ENCODE measurements at places on chromosomes 13 and 19. TPM values are rescaled to one million over a fixed set of nuclear protein-coding genes. Genes with fewer than 3 reads are reported as not detected.

Gene MTRF1
- 7.2 TPM for total RNA-seq

DNA sequence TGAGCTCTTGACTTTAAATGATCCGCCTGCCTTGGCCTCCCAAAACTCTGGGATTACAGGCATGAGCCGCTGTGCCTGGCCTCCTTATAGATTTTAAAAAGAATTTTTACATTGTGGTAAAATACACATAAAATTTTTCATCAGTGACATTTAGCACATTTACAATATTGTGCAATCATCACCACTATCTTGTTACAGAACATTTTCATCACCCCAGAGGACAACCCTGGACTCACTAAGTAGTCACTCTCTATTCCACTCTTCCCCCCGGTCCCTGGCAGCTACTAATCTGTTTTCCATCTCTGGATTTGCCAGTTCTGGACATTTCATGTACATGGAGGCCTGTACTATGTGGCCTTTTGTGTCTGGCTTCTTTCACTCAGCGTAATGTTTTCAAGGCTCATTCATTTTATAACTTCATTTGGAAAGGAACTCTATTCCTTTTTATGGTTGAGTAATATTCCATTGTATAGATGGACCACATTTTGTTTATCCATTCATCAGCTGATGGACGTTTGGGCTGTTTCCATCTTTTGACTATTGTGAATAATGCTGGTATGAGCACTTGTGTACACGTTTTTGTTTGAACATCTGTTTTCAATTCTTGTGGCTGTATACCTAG, 19.9 kb downstream of the MEGF8 start:
- DNase-seq, result no peak

DNA sequence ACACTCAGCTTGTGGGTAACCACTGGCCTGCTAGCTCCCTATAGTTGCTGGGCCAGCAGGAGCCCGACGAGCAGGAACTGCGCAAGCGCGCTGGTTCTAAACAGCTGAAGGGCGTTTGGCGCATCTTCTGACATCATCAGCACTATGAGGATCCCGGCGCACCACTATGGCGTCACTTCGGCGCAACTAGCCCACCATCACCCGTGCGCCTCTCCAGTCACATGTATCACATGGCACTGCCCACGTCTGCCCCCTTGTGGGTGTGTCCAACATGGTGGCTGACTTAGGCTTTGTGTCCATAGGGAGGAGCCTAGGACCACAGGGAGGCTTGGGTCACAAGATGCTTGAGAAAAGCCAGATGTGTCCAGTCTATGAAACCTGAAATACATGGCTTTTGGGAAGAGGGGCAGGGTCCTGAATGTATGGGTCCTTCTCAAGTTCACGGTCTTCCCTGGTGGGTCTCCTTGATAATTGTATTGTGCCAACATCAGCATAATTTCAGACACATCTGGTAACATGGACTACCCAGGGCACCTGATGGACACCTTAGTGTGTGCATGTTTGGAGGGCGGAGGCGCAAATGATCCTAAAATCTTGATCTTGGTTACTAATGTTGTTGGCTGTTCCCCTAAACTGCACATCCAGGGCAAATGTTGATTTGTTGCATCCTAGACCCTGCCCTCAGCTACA, 18.0 kb downstream of the KLK4 start:
- no peak for DNase-seq

GRCh38 chr13:85492283-85492682, 306.9 kb downstream of the SLITRK6 start:
- DNase-seq, result no peak

- no peak for DNase-seq
Measured at GRCh38 chr13:35283856-35284255, 192.6 kb downstream of the MAB21L1 start.

- peak; percentile 10 for DNase-seq
Measured at GRCh38 chr13:60617991-60618733, 221.1 kb downstream of the TDRD3 start.

DNA sequence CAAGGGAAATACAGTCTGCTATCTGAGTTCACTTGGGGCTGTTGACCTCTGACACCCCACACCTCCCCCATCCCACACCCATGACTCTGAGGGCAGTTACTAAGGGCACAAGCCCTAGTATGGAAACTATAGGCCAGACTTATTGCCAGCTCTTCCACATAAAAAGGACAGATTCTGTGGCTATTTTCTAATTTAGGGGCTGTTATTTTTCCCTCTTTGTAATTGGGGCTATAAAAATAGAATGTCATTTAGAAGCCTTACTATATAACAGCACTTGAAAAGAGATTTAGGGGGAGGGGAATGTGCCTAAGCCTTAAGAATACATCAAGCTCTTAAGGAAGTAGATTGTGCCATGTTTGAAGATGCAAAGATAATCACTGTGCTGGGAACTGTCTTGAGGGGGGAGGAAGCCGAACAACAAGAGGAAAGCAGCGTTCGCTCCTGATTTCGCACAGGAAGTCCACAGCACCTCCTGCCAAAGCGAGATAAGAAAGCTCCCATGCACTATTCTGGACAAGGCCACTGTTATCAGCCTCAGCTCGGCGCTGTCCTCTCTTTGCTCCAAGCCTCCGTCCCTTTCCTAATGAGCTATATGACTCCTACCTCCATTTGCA, 86.6 kb downstream of the FLT1 start:
- peak; percentile 93 for DNase-seq

DNA sequence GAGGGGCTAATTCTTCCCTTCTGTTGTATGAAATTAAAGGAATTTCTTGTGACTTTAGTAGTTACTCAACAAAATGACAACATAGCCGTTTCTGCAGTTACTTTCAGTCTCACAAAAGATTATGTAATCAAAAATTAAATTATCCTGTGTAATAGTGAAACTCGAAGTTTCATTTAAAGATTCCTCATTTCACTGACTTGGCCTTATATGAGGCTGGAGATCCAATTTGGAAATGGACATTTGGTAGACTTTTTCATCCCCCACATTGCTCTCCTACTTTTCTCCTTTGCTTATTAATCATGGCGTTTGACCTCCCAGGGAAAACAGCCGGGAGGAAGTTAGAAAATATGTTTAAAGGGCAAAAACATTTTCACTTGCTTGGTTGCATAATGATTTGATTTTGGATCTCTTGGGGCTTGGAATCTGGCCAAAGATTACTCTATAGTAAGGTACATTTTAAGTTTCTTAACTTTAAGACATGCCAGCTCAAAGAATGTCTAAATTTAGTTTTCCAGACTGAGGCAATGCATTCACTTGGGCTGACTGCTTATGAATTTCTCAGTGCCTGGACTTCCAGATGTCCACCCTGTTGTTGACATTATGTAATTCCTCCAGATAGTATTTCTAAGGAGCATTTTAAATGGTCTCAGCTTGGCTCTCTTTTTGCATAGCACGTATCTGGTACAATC, 1364.9 kb upstream of the MIR17HG start:
- no peak for DNase-seq

- no peak for DNase-seq
Measured at GRCh38 chr19:3285647-3286176, 61.3 kb downstream of the CELF5 start.

Gene C19orf67
- not detected for total RNA-seq

- no peak for DNase-seq
Measured at GRCh38 chr13:49980266-49980665, 16.6 kb upstream of the TRIM13 start.

GRCh38 chr13:51577690-51578089, 6.6 kb upstream of the WDFY2 start:
- no peak for DNase-seq

- DNase-seq, result no peak
Measured at GRCh38 chr13:79349011-79349410, 57.0 kb downstream of the RBM26 start.

Gene ZNF610
- 1.7 TPM for total RNA-seq

GRCh38 chr19:50772476-50772875, 2.2 kb downstream of the GPR32 start:
- peak; percentile 42 for DNase-seq

Gene CIC
- 14.0 TPM for total RNA-seq

DNA sequence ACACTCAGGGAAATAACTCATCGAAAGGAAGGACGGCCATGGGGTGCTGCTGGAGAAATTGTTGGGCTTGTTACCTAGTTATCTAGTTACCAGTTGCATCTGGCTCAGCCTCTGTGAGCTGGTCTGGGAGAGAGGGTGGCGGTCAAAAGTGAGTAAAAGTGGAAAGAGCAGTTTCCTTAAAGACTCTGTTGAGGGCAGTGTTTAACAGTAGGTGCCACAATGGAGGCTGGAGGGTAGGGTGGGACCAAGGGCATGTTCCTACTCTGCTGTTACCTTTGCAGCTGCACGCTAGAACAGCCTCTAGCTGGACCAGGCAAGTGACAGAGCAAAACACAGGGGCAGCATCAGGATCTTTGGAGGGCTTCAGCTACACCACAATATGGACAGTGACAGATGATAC, 228.8 kb upstream of the STARD13 start:
- no peak for DNase-seq

GRCh38 chr13:64066711-64067110, 2651.1 kb upstream of the PCDH20 start:
- no peak for DNase-seq

Gene ZNF507
- 10.5 TPM for total RNA-seq

DNA sequence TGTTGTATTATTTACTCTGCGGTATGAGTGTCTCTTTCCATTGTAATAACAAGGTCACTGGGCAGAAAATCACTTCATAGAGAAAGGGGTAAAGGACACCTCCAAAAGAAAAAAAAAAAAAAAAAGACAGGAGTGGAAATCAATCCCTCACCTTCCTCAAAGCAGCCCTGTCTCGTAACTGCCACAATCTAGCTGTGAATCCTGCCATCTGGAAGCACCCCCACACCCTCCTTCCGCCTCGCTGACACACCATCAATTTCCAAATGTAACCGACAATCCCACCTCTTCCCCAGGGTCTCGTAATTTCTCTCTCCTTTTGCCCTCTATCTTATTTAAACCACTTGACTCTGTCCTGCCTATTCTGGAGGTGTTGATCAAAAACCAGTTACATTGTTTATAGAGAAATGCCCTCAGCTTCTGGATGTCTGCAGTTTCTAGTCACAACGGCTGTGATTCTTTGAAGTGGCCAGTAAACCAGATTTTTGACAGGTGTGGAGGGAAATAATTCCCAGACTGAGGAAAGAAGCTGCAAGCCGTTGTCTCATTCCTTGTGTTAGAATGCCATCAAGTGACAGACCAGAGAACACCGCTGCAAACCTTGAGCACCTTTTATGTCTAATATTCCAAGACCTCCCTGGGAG, 9.1 kb upstream of the POP4 start:
- no peak for DNase-seq

DNA sequence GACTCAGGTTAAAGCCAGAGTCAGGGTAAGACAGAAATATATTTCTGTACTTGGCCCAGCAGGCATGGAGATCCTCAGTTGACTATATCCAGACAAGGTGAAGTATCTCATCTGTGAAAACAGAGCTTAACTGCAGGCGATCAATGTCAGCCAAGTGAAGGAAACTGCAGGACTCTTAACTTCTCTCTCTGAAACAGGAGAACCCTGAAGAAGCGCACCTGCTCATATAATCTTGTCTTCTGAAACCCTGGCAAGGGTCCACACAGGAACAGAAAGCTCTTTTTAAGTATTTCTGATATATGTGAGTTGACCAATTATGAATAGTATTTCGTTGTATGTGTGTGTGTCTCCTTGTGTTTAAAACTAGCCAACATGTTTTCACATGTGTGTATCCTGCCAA, 504.8 kb upstream of the SLITRK5 start:
- DNase-seq, result no peak
